ENCODE measurements at places on chromosomes 4 and X.

- no peak for DNase-seq
Measured at GRCh38 chr4:124997124-124997523, 284.6 kb upstream of the ANKRD50 start.

- DNase-seq = no peak
Measured at GRCh38 chr4:38204339-38205035, 244.3 kb downstream of the PTTG2 start.

DNA sequence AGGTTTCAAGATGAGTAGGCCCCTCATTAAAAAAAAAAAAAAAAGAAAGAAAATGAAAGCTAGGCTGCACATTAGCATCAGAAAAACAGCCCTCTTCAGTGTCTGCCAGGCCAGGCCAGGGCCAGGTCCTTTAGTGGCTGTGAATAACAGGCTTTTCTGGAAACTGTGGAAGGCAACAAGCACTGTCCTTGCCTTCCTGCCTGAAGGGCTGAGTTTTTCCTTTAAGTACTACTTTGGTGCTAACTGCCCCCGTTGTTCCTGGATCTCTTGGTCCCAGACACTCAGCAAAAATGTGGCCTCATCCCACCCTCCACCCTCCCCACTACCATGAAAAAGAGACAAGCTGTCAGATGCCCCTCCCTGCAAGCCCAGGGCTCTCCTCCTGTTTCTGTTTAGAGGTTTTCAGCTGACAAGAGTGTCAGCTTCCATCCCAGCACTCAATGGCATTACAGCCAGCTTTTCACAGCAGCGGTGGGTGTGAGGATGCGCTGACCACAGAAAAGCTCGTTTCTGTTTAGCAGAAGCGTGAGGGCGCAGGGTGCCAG lies 174.2 kb downstream of the NHS start:
- DNase-seq = no peak

DNA sequence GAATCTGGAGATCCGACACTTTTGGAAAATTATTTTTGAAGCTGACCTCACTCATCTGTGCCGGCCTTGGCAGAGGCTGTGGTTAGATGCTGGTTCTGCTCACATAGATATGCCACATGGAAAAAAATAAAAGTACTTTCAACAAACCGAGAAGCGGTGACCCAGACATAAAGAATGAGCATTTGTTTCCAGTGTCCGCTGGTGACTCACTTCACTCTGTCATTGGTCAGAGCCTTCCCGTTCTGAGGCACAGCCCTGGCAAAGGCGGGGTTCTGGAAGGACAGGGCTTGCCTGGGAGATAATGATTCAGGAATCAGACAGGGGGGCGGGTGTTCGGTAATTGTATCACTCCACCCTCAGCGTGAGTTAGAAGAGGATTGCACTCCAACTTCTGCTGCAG lies 172.4 kb upstream of the MXRA5 start:
- no peak for DNase-seq

GRCh38 chr4:117949621-117950020 lies 84.7 kb upstream of the NDST3 start:
- no peak for DNase-seq
